B cell (primary cell): ENCODE measurements at places on chromosomes 11 and 22. TPM values are rescaled to one million over a fixed set of nuclear protein-coding genes. Genes with fewer than 3 reads are reported as not detected.

SLC7A4 gene
- not detected in 2 replicates for polyA plus RNA-seq

POTEH gene
- polyA plus RNA-seq: 0.24 TPM in 1 of 2 replicates, not detected in the other

APOL5 gene
- not detected in 2 replicates for polyA plus RNA-seq

ACTN3 gene
- 0.22 and 0.26 TPM in 2 replicates for polyA plus RNA-seq

PACSIN3 gene
- polyA plus RNA-seq: not detected in 2 replicates

MS4A4A gene
- polyA plus RNA-seq: 0.45 and 0.72 TPM in 2 replicates

KIAA1671 gene
- 0.01 and 0.04 TPM in 2 replicates for polyA plus RNA-seq

OR2D2 gene
- not detected in 2 replicates for polyA plus RNA-seq

DDTL gene
- not detected in 2 replicates for polyA plus RNA-seq

TST gene
- 1.4 TPM in 2 replicates for polyA plus RNA-seq

HOATZ gene
- not detected in 2 replicates for polyA plus RNA-seq

C11orf16 gene
- polyA plus RNA-seq: not detected in 2 replicates

APOBEC3B gene
- 1.5 and 2.4 TPM in 2 replicates for polyA plus RNA-seq

PHOX2A gene
- polyA plus RNA-seq: not detected in 2 replicates

SCN2B gene
- not detected in 2 replicates for polyA plus RNA-seq

OR52A5 gene
- not detected in 2 replicates for polyA plus RNA-seq

ANO1 gene
- not detected in 2 replicates for polyA plus RNA-seq

RAPSN gene
- 0.25 and 0.42 TPM in 2 replicates for polyA plus RNA-seq

FOLR3 gene
- 0.10 and 0.17 TPM in 2 replicates for polyA plus RNA-seq

OR5A1 gene
- polyA plus RNA-seq: not detected in 2 replicates

SLC5A4 gene
- not detected in 2 replicates for polyA plus RNA-seq

CD44 gene
- polyA plus RNA-seq: 204 and 261 TPM in 2 replicates

OR51D1 gene
- not detected in 2 replicates for polyA plus RNA-seq

C11orf97 gene
- not detected in 2 replicates for polyA plus RNA-seq

C11orf52 gene
- polyA plus RNA-seq: not detected in 2 replicates

ZNRF3 gene
- 0.16 and 0.21 TPM in 2 replicates for polyA plus RNA-seq
